ENCODE measurements at places on chromosomes 11 and 22.

GRCh38 chr11:86508604-86509587, 134.2 kb downstream of the CCDC81 start:
- DNase-seq = no peak

DNA sequence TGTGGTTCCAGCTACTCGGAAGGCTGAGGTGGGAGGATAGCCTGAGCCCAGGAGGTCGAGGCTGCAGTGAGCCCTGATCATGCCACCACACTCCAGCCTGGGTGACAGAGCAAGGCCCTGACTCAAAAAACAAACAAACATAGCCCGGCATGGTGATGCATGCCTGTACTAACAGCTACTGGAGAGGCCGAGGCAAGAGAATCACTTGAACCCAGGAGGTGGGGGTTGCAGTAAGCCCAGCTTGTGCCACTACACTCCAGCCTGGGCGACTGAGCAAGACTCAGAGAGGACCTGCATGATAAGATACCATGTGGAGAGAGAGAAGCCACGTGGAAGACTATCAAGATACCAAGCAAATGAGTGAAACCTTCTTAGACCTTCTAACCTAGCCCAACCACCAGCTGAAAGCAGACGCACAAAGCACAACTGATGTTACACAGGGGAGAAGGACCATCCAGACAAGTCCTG, 36.1 kb downstream of the AMBRA1 start:
- no peak for DNase-seq

GRCh38 chr22:43795320-43795719, 16.8 kb downstream of the EFCAB6 start:
- no peak for DNase-seq

DNA sequence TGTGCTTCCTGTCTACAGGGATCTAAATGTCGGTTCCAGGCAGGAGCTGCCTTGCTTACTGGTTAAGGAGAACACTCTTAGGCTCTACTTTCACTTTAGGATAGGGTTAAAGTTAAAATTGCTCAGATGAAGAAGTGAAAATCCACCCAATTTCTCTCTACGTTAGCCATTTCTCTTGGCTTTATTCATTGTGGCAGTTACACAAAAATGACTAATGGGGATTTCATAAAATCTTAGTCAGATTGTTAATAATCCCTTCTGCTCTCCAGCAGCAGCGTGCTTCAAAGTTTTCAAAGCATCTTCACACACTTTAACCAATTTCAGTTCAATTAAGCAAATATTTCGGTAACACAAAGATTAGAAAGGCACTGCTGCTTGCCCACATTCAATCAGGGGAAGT, 58.4 kb upstream of the RCN1 start:
- DNase-seq = no peak

DNA sequence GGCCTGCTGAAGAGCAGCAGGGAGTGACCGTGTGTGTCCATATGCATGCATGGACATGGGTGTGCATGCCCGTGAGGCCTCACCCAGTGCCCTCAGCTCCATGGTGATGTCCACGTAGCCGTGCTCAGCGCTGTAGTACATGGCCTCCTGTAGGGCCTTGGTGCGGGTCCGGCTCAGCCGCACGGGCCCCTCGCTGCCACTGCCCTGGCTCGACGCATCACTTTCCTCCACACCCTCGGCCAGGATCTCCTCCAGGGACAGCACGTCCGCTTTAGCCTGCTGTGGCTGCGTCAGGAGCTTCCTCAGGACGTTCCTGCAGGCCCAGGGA, 57.0 kb downstream of the NAT10 start:
- DNase-seq = no peak

- no peak for DNase-seq
Measured at GRCh38 chr22:33726294-33726734, 194.0 kb downstream of the LARGE1 start.

GRCh38 chr22:44407987-44408828, 89.8 kb downstream of the RTL6 start:
- no peak for DNase-seq

DNA sequence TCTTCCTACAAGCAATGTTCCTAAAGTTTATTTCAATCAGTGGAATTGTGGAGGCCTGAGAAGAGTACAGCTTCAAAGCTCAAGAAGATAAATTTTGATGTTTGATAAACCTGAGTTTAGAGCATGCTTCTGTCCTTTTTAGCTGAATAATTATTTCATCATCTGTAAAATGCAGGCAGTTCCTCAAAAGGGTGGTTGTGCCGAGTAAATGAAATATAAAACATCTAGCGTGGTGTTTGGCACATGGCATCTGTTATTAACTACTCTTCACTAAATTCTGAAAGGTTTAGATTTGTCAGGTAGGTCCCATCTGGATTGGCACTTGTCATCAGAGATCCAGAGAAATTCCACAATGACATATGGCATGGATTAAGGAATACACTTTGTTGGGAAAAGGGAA, 155.1 kb downstream of the DDX10 start:
- no peak for DNase-seq

- no peak for DNase-seq
Measured at GRCh38 chr22:33247758-33248157, 189.6 kb upstream of the SYN3 start.

GRCh38 chr11:119335655-119336543, 1.6 kb downstream of the RNF26 start:
- DNase-seq = no peak

Data from stimulated activated CD4-positive, alpha-beta T cell treated with anti-CD3 and anti-CD28 coated beads, Interleukin-4, amount 100 ng/mL, for 4 hours (primary cell).